ENCODE measurements at places on chromosomes 4 and X.

DNA sequence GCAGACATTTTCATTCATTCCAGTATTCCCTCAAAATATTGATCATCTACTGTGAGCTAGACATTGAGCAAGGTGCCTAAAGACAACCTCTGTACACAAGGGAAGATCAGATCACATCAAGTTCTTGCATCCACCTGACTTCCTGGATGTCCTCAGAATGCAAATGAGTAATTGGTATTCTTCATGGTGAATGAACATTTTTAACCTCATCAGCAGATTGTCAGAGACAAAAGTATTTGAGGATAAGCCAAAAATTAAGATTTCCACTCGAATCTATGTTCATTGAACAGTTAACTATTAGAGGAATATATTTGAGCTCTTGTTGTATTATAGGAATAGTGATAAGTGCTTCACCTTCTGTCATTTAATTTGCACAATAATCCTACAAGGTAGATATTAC is 1.3 kb downstream of the SMARCAD1 start:
- no peak for DNase-seq

DNA sequence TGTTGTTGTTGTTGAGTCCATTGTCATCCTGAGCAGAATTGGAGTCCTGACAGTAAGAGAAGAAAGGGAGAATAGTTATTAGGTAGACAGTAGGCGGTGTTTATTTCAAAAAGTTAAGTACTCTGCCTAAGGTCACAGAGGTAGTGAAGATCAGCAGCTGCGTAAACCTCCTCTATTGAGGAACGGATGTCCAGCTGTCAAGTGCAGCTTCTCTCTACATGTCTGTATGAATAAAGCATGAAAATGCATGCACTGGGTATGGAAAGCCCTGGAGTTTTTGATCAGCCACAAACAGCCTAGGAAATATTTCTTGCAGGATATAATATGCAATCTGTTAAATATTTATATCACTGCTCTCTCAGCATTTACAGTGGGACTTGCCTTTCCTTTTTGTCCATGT is 109.4 kb upstream of the CBLL2 start:
- DNase-seq: no peak

GRCh38 chr4:47736146-47736545 is 101.7 kb downstream of the CORIN start:
- no peak for DNase-seq

DNA sequence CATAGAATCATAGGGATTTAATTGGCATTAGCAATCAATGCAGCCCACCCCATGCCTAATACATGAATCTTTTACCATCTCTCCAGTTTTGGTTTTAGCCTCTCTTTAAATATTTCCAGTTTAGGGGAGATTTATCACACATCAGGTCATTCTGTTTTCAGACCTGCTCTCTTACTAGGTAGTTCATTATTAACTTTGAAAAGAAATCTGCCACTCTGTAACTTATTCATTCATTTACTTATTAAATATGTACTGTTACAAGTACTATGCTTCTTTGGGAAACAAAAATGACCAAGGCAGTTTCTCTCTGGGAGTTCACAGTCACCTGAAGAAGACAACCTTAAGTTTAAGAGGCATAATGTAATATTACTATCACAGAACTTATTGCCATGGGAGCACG is 62.1 kb downstream of the USO1 start:
- no peak for DNase-seq

DNA sequence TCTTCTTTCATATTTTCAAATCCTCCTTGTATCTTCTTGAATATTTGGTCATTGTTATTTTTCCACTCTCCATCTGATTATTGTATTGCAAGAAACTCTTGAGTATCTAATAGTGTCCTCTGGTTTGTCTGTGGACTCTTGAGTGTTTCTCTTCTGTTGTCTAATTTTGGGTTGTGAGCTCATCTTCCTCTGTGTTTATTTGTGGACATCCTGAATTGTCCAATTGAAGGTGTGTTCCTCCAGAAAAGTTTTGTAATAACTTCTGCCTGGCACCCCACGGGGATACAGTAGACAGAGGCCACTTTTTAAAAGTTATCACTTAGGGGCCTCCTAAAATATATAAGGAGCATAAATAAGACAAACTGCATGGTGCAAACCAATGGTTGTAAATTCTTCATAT is 3.1 kb upstream of the CC2D2A start:
- no peak for DNase-seq
